Skeletal muscle cell (primary cell): ENCODE measurements at places on chromosomes 7 and 10.

- DNase-seq: no peak
These were observed 50.0 kb downstream of the PNLIPRP2 start for GRCh38 chr10:116670706-116671105.

GRCh38 chr10:59465088-59465487, 102.7 kb upstream of the FAM13C start:
- DNase-seq: peak; percentile 26

DNA sequence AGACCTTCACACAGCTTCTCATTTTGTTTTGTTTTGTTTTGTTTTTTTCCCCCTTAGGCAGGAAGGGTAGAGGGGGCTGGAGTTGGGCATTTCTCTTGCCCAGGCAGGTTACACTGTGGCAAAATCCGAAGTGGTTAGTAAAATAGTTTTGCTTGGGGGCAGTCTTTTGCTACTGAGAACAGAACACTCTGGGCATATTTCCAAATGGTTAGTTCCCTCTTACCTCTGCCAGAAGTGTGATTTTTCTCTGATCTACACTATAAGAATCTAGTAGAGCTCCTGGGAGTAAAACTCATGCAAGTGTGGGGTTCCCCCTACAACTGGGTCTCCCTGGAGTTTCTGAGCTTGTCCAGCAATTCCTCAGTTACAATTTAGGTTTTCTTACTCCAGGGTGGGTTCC, 61.7 kb downstream of the NPS start:
- no peak for DNase-seq

DNA sequence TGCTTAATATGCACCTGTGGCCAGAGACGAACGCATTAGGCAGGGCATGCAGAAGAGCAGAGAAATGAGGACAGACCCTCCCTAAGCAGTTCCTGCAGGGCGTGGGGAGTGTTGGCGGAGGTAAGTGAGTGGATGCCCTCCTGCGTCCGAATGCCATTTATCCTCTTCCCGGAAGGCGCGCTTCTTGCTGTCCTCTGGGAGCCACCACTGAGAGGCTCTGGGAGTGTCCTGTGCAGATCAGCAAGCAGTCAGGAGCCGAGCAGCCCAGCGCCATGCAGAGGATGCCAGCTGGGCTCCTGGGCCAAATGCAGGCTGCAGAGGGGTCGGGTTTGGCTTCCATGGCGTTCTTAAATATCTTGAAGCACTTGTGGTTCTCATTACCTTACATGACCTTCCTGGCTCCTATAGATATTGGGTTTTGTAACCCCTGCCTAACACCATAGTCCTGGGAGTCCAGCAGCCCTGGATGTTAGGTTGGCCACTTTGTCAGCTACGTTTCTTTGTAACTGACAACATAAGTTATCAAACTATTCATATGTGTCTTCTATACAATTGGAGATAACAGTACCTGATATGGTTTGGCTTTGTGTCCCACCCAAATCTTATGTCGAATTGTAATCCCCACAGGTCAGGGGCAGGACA, 30.0 kb upstream of the SLIT1 start:
- DNase-seq: no peak

DNA sequence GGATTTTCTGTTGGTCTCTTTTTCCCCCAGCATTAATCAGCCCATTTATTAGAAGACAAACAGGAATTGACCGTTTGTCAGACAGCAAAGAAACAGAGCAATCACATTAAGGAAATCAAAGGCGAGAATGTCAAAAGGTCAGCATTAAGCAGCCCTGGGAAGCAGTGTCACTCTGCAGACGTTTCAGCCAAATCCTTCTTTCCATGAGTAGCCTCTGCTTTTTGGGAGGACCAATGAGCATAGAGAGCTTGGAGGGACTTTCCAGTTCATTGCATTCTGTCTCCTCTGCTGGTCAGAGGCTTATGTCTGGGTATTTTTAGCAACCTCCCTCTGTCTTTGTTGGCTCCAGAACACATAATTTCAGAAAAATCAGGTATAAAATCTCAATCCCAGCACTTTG, 481.4 kb downstream of the GALNT17 start:
- DNase-seq: no peak

- DNase-seq: no peak
These were observed 174.9 kb upstream of the NPS start for GRCh38 chr10:127374074-127374680.

DNA sequence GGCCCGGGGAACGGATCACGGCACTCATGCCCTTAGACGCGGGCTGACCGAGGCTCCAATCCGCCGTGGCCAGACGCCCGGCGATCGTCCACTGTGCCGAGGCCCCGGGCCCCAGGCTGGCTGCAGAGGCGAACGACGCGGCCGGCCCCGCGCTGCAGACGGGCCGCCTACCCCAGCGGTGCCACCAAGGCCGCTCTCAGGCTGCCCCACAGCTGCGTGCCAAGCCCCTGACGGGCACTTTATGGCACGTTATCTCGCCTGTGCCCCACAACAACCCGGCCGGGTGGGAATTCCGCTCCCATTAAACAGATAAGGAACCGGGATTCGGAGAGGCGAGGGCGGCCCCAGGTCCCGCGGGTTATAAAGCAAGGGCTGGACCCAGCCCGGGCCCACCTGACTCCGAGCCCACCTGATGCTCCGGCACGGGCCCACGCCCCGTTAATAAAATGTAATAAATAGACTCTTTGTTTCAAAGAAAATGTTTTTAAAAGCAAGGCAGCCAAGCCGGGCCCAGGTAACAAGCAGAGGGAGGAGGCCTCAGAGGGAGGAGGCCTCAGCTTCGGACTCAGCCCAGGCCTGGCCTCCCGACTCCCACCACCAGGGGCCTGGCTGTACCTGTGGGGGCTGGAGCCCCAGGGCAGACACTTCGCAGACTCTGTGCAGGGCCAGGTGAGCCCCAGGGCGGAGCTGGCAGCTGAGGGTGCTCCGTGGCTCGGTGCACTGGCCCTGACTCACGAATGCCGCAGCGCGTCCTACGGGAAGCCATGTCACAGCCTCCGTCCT, 79.7 kb downstream of the FOXL3 start:
- DNase-seq: no peak

DNA sequence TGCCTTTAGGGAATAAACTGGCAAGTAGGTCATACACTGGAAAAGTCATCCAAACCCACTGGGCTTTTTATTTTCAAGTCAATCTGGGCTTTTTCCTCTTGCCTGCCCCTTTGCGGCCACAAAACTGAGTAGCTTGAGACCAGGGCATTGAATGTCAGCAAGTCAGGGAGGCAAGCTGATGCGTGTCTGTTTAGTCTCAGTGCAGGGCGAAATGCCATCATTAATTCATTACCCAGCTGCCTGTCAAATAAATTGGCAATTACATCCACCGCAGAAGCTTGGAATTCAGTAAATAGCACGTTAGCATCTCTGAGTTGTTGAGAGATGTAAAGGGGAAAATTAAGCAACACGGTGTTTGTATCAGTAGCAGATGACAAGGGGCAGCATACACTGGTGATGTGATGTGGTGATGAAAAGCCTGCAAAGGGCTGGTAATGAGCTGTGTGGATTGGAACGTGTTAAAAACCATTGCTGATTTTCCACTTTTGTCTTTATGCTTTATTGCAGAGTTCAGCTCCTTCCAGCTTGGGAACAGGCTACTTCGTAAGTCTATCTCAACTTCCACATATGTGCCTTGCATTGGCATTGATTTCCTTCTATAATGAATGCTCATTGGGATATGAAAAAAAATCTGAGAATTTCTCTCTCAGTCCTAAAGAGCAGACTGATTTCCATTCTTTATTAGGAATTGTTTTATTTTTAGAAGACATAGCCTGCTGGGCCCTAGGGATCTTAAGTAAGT, 535.9 kb downstream of the AUTS2 start:
- no peak for DNase-seq
